ENCODE measurements at places on chromosomes 12 and 14. TPM values are rescaled to one million over a fixed set of nuclear protein-coding genes. Genes with fewer than 3 reads are reported as not detected.

The CAPZA3 gene
- total RNA-seq, result not detected

The AKAP5 gene
- total RNA-seq, result 0.58 TPM

The DPF3 gene
- 30.5 TPM for total RNA-seq

The ZNF891 gene
- 0.98 TPM for total RNA-seq

The PLEKHH1 gene
- total RNA-seq, result 6.2 TPM

The TMEM179 gene
- not detected for total RNA-seq

The ASIC1 gene
- total RNA-seq, result 6.3 TPM

The MYH6 gene
- not detected for total RNA-seq

Measured in PC-3 (cell line).